ENCODE measurements at places on chromosomes 4 and X.

- no peak for DNase-seq
Measured at GRCh38 chr4:25839687-25840086, 23.1 kb downstream of the SEL1L3 start.

GRCh38 chrX:100935767-100936166 is 7.0 kb upstream of the XKRX start:
- DNase-seq: no peak

- peak; percentile 79 for DNase-seq
Measured at GRCh38 chrX:70452143-70452733, 7.6 kb downstream of the DLG3 start.

DNA sequence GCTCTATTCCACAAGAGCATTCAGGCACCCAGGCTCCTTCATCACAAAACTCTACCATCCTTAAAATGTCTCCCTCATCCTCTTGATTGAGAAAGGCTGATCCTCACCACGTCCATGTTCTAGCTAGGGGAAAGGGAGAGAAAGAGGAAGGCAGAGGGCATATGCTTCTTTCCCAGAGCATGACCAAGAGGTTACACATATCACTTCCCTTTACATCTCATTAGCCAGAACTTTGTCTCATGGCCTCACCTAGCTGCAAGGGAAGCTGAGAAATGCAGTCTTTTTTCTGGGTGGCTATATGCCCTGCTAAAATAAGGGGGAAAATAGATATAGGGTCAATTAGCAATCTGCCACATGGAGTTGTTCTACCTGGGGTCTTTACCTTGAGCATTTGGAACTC is 42.7 kb downstream of the LONRF3 start:
- no peak for DNase-seq

- no peak for DNase-seq
Measured at GRCh38 chr4:14234307-14234706, 606.8 kb upstream of the BOD1L1 start.

GRCh38 chr4:91989914-91990313 is 313.9 kb upstream of the GRID2 start:
- DNase-seq: no peak

DNA sequence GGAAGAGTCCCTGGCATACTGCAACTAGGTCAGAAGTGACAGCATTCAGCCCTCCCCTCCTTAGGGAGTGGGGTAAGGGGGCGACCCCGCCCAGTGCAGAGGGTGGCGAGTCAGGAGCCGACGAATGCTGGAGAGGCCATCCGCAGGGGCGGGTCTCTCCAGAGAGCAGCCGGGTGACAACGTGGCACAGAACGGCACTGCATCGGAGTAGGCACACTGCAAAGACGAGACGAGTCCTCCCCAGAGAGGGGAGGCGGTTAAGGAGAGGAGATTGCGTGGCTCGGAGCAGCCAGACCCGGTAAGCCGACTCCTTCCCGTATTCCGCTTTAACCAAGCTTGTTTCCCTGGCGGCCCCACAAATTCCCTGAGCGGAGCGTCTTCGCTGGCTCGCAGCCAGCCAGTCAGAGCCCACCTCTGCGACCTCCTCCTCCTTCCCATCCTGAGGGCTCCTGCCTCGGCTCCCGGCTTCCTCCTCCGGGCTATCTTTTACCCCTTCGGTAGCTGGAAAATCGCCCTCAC is 54.9 kb downstream of the LINC00632 start:
- DNase-seq: peak; percentile 60

DNA sequence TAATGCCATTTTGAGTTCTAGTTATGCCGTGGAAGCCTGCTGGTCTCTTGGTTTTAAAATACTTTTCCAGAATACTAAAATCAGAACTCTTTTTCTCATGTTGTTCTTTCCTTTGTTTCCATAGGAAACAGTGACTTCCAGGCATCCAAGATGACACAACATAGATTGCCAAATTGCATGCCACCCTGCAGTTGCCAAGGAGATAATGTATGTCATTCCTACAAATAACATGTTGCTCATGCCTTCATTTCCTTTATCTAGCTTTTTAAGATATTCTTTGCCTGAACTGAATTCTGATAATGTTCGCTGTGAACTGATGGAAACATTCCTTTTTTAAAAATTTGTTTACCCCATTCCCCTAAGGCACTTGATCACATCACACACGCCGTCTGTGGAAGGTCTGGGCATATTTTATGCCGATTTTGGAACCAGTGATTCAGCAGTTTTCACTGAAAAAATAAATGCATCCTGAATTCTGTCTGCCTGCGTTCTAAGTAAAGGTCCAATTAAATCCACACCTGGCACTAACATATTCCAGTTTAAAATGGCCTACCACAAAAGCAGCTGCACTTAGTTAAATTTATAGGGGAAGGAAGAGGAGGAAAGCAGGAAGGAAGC is 38.0 kb upstream of the COX7B2 start:
- DNase-seq: no peak

- DNase-seq: no peak
Measured at GRCh38 chr4:68724426-68724825, 54.0 kb upstream of the UGT2B15 start.

All from GM03348 (cell line).